Panc1 (cell line): ENCODE measurements at places on chromosomes 2 and 18.
A peak's percentile ranks its signal among the peaks of the same experiment; 100 is the strongest.

DNA sequence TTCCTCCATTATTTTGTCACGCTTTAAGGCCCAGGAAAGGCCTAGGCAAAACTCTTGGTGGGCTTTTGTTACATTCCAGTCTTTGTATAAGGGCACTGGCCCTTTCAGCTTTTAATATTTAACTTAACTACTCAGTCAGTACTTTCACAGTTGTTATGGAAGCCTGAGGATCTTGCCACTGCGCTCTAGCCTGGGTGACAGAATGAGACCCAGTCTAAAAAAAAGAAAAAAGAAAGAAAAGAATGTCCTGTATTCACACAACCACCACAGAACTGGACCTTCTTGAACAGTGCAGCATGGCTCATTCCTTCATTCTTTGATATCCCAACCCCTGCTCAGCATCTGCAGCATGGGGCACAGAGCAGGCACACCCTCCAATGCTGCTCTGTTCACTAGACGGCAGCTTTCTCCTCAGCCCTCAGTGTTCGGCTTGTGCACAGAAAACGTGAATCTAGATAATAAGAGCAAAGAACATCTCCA, 93.4 kb upstream of the MSH2 start:
- DNase-seq: no peak

- DNase-seq: peak; percentile 48
Measured at GRCh38 chr2:201642579-201643215, 606 bp downstream of the TMEM237 start.

DNA sequence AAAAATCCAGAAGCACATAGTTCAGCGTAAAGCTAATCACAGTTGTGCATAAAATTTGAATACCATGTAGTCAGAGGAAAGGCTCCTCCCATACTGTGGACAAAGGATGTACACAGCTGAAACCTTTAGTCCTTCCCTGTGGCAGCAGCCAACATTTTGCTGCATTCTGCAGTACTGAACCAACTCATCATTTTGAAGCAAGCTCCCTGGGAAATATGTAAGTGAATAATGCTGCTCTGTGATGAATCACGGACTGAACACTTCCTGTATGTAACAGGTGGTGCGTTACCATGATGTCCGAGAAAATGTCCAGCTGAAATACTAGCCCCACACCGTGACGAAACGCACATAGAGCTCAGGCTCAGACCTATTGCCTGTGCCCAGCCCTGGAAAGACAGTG, 421.1 kb upstream of the RAB12 start:
- no peak for DNase-seq

DNA sequence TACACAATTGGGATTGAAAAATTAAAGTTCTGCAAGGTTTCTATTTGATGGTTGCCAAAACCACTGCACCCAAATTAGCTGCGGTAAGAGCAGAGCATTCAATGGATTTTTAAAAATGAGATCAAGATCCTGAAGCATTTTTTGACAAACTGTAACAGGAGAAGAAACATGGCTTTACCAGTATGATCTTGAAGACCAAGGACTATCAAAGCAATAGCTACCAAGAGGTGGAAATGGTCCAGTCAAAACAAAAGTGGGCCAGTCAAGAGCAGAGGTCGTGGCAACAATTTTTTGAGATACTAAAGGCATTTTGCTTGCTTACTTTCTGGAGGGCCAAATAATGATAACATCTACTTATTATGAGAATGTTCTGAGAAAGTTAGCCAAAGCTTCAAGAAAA, 186.8 kb downstream of the RDH14 start:
- DNase-seq: no peak

- DNase-seq: no peak
Measured at GRCh38 chr2:201890453-201890852, 84.1 kb downstream of the CDK15 start.

GRCh38 chr2:95707837-95708236, 116.0 kb downstream of the TRIM43 start:
- DNase-seq: no peak

- no peak for DNase-seq
Measured at GRCh38 chr2:227339098-227339599, 14.1 kb downstream of the MFF start.

- no peak for DNase-seq
Measured at GRCh38 chr2:11580697-11581096, 46.9 kb downstream of the GREB1 start.

- no peak for DNase-seq
Measured at GRCh38 chr2:152350155-152350679, 15.2 kb downstream of the FMNL2 start.

DNA sequence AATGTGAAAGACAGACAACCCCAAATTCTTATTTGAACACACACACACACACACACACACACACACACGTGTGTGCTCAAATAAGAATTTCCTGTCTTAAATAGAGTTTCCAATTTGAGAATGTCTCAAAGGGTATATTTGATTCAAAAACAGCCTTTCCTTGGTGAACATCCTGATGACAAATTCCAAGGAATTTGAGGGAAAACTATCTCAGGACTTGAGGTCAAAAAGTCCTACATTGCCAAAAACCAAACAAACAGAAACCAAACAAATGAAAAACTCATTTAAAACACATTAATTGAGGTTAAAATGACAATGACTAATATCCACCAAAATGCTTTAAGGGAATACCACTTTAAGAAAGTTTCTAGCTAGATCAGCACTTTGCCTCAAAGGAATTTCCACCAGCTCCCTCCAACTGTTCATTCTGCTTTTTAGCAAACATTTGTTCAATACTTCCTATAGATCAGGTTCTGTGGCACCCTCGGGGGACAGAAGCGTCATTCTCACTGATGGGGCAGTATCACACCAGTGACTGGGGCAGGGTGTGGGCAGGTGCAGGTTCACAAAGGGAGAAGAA, 232.1 kb upstream of the TRIB2 start:
- DNase-seq: no peak

DNA sequence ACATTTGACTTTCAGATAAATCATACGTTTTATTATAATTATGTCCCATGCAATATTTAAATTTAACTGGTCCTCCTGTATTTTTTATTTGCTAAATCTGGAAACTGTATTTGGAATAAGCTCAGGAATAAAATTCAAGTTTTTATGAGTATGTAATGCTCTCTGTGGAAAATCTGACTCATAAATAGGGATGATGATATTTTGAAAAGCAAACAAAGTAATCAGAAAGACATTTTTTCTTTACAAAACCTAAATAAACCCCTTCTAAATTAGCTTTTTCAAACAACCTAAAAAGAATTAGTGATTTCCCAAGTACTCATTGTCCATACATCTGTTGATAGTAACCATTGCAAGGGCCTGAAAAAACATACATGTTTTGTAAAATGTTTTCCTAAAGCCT, 41.1 kb downstream of the ASB1 start:
- DNase-seq: no peak

- DNase-seq: no peak
Measured at GRCh38 chr18:23235336-23235735, 100.1 kb downstream of the CABLES1 start.

DNA sequence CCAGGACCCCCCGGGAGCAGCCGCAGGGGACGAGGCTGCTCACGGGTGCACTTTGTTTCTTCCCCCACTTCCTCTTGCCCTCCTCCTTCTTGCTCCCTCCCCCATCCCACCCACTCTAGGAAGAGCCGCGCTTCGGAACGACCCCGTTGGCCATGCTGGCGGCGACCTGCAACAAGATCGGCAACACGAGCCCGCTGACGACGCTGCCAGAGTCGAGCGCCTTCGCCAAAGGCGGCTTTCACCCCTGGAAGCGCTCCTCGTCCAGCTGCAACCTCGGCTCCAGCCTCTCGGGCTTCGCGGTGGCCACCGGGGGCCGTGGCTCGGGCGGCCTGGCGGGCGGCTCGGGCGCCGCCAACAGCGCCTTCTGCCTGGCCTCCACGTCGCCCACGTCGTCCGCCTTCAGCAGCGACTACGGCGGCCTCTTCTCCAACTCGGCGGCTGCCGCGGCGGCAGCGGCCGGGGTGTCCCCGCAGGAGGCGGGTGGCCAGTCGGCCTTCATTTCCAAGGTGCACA, 1.3 kb downstream of the SP9 start:
- DNase-seq: no peak

GRCh38 chr2:199471443-199472057, 13.8 kb upstream of the SATB2 start:
- no peak for DNase-seq

DNA sequence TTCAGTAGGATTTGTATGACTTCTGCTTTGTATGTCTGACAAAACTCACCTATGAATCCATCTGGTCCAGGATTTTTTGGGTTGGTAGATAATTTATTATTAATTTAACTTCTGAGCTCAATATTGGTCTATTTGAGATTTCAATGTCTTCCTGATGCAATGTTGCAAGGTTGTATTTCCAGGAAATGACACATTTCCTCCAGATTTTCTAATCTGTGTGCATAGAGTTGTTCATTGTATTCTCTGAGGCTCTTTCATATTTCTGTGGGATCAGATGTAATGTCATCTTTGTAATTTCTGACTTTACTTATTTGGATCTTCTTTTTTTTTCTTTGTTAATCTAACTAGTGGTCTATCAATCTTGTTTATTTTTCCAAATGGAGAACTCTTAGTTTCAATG, 584.7 kb upstream of the SETBP1 start:
- no peak for DNase-seq

- no peak for DNase-seq
Measured at GRCh38 chr2:237441605-237442274, 27.8 kb upstream of the COL6A3 start.
